ENCODE measurements at places on chromosomes 7 and 10.
A peak's percentile ranks its signal among the peaks of the same experiment; 100 is the strongest.

DNA sequence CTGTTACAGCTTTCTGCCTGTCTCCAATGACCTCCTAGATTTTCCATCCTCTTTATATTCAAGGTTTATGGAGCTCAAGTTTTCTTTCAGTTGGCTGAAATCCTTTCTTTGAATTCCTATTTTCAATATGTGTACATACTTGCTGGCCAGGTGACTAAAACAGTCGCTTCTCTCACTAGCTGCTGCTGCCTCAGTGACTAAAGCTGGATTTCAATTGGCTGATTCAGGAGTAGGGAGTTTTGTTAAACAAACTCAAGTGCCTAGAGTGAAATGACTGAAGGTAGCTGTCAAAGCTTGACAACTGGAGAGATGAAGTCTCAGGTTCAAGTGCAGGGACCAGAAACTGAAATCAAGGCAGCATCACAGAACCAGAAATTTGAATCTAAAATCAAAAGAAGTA, 6.7 kb upstream of the POLR1F start:
- no peak for DNase-seq

- peak; percentile 46 for DNase-seq
Observed at GRCh38 chr10:97584060-97584797, at the start of gene HOGA1. HOGA1 (plus strand) TSS chr10:97584389; CDS start chr10:97584704, 315 bp downstream.

DNA sequence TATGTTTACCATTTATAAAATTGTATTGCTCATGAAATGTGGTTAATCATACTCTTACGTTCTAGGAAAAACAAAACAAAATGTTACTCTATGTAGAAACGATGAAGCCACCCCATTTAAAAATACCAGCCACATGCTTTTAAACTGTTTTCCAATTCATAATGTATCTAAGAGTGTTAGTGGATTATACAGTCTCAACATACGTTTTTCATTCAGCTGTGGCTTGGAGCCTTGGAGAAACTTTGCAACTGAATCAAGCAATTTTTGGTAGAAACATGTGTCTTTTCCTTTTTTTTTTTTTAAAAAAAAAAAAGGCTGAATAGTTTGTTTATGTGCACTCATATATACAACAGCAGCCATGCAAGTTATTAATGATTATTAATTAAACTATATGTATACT, 378.0 kb upstream of the SEMA3D start:
- DNase-seq, result no peak

DNA sequence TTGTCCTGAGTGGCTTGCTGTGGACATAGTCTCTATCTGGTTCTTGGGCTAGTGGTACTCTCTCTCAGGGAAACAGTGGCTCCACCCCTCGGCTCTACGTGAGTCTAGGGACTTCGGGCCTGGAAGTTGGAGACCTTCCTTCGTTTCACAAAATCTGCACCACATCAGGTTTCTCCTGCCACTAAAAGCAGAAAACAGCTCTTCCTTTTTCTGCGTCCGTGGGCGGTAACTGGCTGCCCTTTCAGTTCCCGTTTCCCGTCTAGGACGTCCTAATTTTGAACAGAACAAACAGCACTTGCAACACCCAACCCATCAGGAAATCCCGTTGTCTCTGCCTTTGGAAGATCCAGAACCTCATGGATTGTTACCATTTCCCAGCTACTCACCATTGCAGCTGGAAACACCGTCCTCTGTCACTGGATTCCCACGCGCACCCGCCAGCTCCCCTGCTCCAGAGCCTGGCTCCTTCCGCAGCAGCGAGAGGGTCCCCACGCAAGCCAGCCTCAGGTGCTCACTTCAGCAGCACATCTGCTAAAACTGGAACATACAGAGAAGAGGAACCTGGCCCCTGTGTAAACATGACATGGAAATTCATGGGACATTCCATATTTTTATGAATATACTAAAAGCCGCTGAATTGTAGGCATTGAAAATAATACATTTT, 311.4 kb upstream of the AKR1E2 start:
- DNase-seq, result no peak

DNA sequence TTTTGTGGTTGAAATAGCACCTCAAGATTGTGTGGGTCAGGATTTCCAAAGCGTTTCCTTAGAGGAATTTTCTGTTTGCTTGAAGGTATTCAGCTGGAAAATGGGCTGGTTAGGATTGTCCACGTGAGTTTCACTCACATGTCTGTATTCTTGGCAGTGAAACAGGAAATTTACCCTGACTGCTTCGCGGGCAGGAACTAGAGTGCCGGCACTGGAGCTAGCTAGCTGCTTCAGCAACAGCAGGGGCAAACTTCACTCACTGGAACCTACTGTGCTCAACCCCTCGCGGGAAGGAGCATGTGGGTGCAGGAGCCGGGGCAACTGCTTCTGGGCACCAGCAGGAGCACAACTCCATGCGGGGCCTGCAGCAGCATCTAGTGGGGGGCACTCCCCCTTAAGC, 38.0 kb upstream of the RTKN2 start:
- DNase-seq, result no peak

- no peak for DNase-seq
Observed at GRCh38 chr7:45624392-45624760, 50.2 kb downstream of the ADCY1 start.

DNA sequence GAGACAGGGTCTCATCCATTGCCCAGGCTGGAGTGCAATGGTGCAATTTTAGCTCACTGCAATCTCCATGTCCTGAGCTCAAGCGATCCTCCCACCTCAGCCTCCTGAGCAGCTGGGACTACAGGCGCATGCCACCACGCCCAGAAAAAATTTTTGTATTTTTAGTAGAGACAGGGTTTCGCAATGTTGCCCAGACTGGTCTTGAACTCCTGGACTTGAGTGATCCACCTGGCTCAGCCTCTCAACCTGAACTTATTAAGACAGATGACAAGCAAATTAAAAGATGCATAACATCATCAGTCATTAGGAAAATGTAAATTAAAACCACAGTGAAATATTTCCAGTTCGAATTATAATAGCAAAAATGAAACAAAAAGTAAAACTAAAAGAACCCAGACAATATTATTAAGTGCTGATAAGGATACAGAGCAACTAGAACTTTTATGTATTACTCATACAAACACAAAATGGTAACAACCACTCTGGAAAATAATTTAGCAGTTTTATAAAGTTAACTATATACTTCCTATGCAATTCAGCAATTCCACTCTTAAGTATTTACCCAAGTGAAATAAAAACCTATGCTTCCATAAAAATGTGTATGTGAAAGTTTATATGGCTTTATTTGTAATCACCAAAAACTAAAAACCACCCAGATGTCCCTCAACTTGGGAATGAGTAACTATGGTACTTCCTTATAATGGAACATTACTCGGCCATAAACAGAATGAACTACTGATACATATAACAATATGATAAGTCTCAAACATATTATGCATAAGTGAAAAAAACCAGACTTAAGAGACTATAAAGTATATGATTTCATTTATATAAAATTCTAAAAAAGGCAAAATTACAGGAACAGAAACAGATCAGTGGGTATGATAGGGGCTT, 15.3 kb downstream of the ZFAND4 start:
- no peak for DNase-seq

GRCh38 chr10:103763374-103764202, 91.8 kb downstream of the SH3PXD2A start:
- no peak for DNase-seq

DNA sequence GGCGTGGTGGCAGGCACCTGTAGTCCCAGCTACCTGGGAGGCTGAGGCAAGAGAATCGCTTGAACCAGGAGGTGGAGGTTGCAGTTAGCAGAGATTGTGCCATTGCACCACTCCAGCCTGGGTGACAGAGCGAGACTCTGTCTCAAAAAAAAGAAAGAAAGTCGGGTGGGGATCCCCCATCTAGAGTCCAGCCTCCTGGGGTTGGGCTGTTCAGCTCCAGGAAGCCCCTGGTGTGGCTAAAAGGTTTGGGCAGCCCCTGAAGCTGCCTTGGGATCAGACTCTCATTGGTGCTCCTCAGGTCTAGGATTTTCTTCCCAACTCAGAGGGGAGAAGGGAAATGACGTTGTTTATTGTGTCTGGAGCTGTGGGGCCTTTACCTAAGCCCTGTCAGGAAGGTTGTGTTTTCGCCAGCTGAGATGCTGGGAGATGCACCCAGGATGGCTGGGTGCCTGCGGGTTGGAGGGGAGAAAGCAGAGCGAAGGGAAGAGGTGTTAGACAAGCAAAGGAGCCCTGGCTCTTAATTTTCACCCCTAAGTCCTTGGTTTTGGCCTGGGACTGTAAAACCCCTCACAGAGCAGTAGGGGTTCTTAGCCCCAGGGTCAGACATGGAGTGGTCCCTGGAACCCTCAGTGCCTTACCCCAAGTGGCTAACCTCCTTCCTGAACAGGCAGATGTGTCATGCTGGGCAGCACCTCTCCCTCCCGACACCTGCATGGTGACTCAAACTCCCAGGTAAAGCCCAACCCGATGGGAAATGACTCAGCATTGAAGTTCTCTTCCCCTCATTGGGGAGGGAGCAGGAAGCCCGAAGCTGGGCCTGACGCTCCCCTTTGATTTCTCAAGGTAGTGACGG, 21.1 kb downstream of the PLAU start:
- DNase-seq, result no peak

- no peak for DNase-seq
Observed at GRCh38 chr7:94398841-94399240, 4.1 kb downstream of the COL1A2 start.
